ENCODE measurements at places on chromosomes 3 and 15.

- no peak for DNase-seq
These were observed 419.8 kb upstream of the THBS1 start for GRCh38 chr15:39161096-39161495.

DNA sequence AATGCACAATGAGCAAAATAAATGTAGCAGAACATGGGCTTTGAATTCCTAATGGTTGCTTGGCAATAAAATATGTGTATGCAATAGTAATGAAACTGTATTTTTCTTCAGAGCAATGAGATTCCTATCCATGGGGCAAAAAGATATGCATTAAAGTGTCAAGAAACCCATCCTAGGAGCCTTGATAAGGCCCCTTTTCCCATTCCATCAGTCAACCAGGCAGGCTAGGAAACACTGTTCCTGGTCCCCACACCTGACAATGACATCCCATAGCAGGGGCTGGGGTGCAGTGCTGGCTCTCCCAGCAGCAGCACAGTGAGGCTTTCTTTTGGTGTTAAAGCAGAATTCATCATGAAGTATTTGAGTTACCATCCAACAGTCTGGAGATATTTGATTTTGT is 113.3 kb upstream of the AGTR1 start:
- DNase-seq, result no peak

- no peak for DNase-seq
These were observed 290.8 kb downstream of the NFKBIZ start for GRCh38 chr3:102140116-102140515.

DNA sequence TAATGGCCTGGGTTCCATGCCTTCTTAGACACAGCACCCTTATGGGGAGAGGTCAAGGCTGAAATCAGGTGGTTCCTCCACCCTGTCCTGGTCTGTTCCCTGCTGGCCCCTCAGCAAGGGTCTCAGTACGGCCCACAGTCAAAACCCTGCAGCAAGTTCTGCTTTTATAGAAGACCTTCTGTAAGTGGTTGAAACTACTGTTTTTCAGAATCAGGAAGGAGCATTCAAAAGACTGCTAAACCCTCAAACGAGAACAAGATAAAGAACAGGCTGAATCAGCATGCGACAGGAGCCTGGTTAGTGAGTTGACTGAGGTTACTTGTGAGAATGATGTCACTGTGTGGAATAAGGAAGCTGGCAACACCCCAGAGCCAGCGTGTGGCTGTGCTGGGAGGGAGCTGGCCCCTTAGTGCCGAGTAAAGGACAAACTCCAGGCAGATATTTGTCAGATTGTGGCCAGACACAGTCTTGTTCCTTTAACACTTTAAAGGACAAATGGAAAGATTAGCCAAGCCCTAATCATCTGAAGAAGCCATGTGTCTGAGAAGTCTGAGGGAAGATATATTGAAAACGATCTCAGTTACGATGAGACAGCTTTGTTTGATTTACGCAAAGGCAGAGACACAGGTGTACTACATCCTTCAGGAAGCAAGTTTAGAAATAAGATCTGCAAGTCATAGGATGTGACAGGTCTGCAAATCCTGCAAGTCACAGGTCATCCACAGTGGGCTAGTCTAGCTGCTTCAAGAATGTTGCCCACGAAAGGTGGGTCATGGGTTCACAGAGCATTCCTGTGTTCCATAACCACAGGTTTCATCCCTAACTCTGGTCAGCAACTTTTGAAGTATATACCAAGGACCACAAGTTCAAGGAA is 54.0 kb downstream of the B3GNT5 start:
- no peak for DNase-seq

GRCh38 chr3:108602249-108602934 is 12.9 kb downstream of the DZIP3 start:
- DNase-seq, result no peak

GRCh38 chr3:78911394-78911793 is 856.4 kb downstream of the ROBO1 start:
- no peak for DNase-seq

GRCh38 chr15:60809375-60809774 is 330.4 kb upstream of the ICE2 start:
- DNase-seq, result no peak

- no peak for DNase-seq
These were observed 87.0 kb upstream of the ST8SIA2 start for GRCh38 chr15:92306663-92307062.

DNA sequence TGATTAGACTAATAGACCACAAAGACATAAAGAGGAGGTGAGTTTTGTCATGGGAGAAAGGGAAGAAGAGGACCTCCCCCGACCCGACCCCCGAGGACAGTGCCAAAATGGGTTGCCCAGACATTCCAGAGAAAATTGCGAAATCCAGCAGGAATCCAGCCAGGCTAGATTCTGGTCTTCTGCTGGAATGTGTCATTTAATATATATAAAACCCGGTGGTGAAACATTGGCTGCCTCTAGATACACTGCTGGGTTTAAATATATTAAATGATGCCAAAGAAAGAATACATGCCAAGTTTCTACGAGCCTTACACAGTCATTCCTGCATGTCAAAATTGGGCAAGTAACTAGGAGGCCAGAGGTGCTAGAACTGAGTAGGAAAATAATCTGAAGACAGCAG is 45.3 kb upstream of the SPESP1 start:
- no peak for DNase-seq

- DNase-seq, result peak; percentile 49
These were observed at the start of gene GCSAM for GRCh38 chr3:112132975-112133448. Gene GCSAM (minus strand): TSS chr3:112133248. CDS start chr3:112133120, 128 bp downstream.

GRCh38 chr3:80157546-80157945 is 389.7 kb upstream of the ROBO1 start:
- no peak for DNase-seq

- no peak for DNase-seq
These were observed 60.4 kb downstream of the PLS1 start for GRCh38 chr3:142656575-142656974.

- no peak for DNase-seq
These were observed 14.8 kb downstream of the EEFSEC start for GRCh38 chr3:128167973-128168674.

- DNase-seq, result no peak
These were observed 646.2 kb downstream of the NTRK3 start for GRCh38 chr15:87610366-87610765.

All from activated CD4-positive, CD25-positive, alpha-beta regulatory T cell treated with anti-CD3 and anti-CD28 coated beads, Interleukin-2, amount 50 U/mL, for 72 hours (primary cell).